ENCODE measurements at places on chromosomes 1 and 21.

GRCh38 chr1:98839840-98840239 lies 164.8 kb downstream of the PLPPR5 start:
- no peak for DNase-seq

- no peak for DNase-seq
These were observed 534.5 kb downstream of the PTPRC start for GRCh38 chr1:199173356-199173755.

GRCh38 chr1:25613091-25613490 lies 3.5 kb upstream of the MAN1C1 start:
- DNase-seq: no peak

- no peak for DNase-seq
These were observed 5.9 kb upstream of the LUZP1 start for GRCh38 chr1:23174426-23175110.

- DNase-seq: no peak
These were observed 558 bp downstream of the PAXBP1 start for GRCh38 chr21:32770871-32771523.

DNA sequence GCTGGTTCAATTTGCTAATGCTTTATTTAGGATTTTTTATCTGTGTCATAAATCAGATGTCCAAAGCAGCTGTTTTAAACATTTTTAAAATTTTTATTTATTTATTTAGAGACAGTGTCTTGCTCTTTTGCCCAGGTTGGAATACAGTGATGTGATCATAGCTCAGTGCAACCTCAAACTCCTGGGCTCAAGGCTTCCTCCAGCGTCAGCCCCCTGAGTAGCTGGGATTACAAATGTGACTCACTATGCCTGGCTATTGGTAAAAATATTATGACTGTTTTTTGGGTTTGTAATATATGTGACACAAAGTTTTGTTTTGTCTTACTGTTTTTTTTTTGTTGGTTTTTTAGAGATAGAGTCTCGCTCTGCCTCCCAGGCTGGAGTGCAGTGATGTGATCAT lies 11.8 kb downstream of the ZBED6 start:
- no peak for DNase-seq

Data from effector memory CD4-positive, alpha-beta T cell (primary cell).